ENCODE measurements at places on chromosomes 16 and 17. TPM values are rescaled to one million over a fixed set of nuclear protein-coding genes. Genes with fewer than 3 reads are reported as not detected.

DNA sequence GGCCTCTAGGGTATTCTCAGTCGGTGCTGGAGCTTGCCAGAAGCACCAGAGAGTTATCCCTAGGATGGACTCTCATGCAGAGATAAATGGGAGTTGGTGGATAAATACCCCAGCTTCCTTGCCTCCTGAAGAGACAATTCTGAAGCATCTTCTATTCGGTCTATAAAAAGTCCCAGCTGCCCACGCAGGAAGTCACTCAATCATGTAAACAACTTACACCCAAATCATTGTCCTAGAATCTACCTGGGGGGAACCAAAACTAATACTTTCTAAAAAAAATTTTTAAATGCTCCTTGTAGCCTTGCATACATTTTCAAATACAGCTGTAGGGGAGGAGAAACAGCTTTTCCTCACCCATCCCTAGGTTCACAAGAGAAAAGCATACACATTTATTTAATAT is 66.6 kb upstream of the ELAC2 start:
- H3K4me1 ChIP-seq = no peaks in the 10 kb centered on the region
- H3K27me3 ChIP-seq = no peaks in the 10 kb centered on the region
- no peak for DNase-seq
- H3K36me3 ChIP-seq = no peaks in the 10 kb centered on the region

CHAD gene
- total RNA-seq = 10.0 TPM

GRCh38 chr17:42429726-42430447 is 6.8 kb upstream of the CAVIN1 start:
- no peaks in the 10 kb centered on the region for H3K36me3 ChIP-seq
- no peak overlapping the region for H3K27ac ChIP-seq
- H3K4me1 ChIP-seq = peaks cover 6% of the 10 kb centered on the region
- H3K4me3 ChIP-seq = no peak overlapping the region

NR1D1 gene
- 4.8 TPM for total RNA-seq

DNA sequence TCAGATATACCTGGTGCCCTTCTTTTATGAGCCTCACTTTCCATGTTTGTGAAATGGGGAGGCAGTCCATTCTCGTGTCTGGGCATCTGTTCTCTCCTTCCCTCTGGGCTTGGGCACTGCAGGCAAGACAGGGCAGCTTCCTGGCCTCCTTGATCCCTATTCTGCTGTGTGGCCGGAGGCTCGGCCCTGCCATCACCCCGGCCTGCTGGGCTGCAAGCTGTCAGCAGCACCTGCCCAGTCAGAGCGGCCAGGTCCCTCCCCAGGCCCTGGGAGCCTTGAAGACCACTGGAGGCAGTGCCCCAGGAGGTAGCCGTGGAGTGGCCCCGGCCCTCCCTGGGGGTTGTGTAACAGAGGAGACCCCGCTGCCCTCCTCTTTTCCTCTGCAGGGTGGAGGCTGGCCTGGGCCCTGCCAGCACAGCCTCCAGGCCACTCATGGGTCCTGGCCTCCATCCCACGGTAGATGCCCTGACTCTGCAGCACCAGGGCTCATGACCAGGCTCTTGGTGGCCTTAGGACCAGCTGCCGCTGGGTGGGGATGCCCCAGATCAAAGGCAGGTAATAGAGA is 9.2 kb downstream of the KCNJ12 start:
- H3K4me1 ChIP-seq = no peaks in the 10 kb centered on the region
- DNase-seq = no peak
- H3K36me3 ChIP-seq = no peaks in the 10 kb centered on the region
- no peak overlapping the region for H3K27ac ChIP-seq

- DNase-seq = no peak
- no peak overlapping the region for H3K4me3 ChIP-seq
- no peaks in the 10 kb centered on the region for H3K27me3 ChIP-seq
- peaks cover 15% of the 10 kb centered on the region for H3K4me1 ChIP-seq
These were observed 12.7 kb upstream of the SPNS2 start for GRCh38 chr17:4485676-4486646.

DNA sequence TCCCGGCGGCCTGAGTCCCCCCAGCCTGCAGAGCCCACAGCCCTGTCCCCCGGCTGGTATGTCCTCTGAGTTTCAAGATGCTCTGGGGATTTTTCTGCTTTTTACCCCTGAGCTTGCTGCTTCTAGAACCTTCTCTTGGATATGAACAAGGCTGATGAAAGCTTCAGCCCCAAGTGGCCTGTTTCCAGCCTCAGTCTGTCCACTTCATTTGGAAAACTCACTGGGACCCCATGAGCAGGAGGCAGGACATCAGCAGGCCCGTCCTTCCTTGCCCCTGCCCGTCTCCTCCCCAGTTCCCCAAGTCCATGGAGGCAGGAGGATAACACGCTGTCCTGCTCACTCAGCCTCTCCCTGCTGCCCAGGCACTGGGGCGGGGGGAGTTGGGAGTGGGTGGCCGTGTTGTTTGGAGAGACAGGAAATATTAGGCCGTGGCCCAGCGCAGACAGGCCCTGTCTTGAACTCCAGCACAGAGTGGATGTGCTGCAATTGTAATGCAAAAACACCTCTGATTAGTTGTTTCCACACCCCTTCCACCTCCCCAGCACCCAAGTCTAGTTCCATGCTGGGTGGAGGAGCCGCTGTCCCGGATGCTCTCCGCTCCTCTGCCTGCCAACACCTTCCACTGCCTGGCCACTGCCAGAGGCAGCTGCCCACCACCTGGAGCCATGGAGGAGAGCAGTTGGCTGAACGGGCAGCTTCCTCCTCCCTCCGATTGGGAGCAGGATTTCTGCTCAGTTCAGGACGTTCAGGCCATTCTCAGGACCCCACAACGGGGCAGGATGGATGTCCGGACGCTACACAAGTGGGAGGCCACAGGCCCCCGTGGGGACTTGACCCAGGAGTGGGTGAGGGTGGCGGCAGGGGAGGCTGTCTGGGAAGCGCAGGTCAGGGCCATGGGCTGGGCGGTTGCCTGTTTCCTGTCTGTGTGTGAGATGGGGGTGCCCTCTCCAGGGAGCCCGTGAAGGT is 216.9 kb upstream of the GSE1 start:
- H3K36me3 ChIP-seq = no peaks in the 10 kb centered on the region
- no peak overlapping the region for H3K4me3 ChIP-seq

DNA sequence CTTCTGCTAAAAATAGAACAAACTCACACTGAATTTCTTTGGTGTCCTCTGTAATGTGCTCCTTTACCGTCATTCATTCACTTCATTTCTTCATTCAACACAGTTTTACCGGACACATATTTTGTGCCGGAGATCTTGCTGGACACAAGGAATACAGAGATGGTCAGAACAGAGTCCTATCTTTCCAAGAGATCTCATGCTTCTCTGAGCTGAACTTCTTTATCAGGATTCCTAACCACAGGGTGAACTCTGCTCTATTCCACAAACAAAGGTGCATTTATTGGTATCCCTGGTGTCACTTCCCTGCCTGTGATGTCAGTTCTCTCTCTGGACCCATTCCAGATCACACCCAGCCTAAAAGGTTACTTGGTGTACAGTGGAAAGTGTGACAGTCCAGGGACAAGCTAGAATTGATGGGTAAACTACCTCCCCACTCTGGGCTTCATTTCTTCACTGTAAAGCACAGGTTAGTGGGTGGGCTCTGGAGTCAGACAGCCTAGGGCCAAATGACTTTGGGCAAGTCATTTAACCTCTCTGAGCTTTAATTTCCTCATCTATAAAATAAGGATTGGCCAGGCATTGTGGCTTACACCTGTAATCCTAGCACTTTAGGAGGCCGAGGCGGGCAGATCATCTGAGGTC is 4.2 kb downstream of the IFI35 start:
- DNase-seq = peak; percentile 41
- peak overlapping the region; percentile 42 for H3K27ac ChIP-seq

- H3K4me3 ChIP-seq = no peak overlapping the region
- DNase-seq = peak; percentile 62
- H3K27ac ChIP-seq = no peak overlapping the region
- H3K36me3 ChIP-seq = peaks cover 9% of the 10 kb centered on the region
These were observed 7.8 kb downstream of the NUDT16L1 start for GRCh38 chr16:4700997-4701743.

GRCh38 chr16:12084436-12084835 is 107.9 kb downstream of the SNX29 start:
- H3K4me1 ChIP-seq = no peaks in the 10 kb centered on the region
- H3K4me3 ChIP-seq = no peak overlapping the region
- no peak overlapping the region for H3K27ac ChIP-seq
- H3K36me3 ChIP-seq = no peaks in the 10 kb centered on the region
- no peaks in the 10 kb centered on the region for H3K27me3 ChIP-seq

DNA sequence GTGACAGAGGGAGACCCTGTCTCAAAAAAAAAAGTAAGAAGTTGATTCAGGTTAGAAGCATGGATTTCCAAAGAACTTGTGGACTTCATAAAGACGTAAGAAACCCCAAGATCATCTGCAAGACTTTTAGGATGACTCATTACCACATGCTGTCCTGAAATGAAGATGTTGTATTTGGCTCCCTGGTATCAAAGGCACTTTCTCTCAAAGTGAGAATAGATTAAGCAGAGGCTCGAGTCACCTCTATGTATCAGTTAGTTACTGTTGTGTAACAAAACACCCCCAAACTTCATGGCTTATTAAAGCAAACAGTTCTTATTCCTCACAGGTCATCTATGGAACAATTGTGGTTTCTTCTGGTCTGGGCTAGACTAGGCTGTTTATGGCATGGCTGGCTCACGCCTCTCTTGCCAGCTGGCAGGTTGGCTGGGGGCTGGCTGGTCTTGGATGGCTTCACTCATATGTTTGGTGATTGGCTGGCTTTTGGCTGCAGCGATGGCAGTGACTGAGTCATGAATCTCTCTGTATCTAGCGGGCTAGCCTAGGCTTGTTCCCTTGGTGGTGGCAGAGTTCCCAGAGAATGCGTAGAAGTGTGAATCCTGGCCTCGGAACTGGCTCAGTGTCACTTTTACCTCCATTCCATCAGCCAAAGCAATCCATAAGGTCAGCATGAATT is 60.4 kb upstream of the MSI2 start:
- H3K4me3 ChIP-seq = no peak overlapping the region
- DNase-seq = no peak
- no peaks in the 10 kb centered on the region for H3K4me1 ChIP-seq
- no peaks in the 10 kb centered on the region for H3K27me3 ChIP-seq

- H3K4me1 ChIP-seq = no peaks in the 10 kb centered on the region
- no peaks in the 10 kb centered on the region for H3K27me3 ChIP-seq
- H3K27ac ChIP-seq = no peak overlapping the region
- no peak for DNase-seq
- H3K36me3 ChIP-seq = no peaks in the 10 kb centered on the region
These were observed 34.9 kb downstream of the ARHGAP17 start for GRCh38 chr16:24980077-24980793.

HSF5 gene
- not detected for total RNA-seq

GRCh38 chr17:16492613-16493530 is 879 bp upstream of the LRRC75A start:
- H3K27me3 ChIP-seq = no peaks in the 10 kb centered on the region
- H3K36me3 ChIP-seq = no peaks in the 10 kb centered on the region
- no peak for DNase-seq
- H3K4me3 ChIP-seq = peak overlapping the region; percentile 69
- peaks cover 5% of the 10 kb centered on the region for H3K4me1 ChIP-seq

GRCh38 chr16:3051494-3051893 is 5.1 kb downstream of the MMP25 start:
- DNase-seq = no peak
- no peak overlapping the region for H3K4me3 ChIP-seq
- no peak overlapping the region for H3K27ac ChIP-seq
- peaks cover 2% of the 10 kb centered on the region for H3K4me1 ChIP-seq
- H3K36me3 ChIP-seq = no peaks in the 10 kb centered on the region

DNA sequence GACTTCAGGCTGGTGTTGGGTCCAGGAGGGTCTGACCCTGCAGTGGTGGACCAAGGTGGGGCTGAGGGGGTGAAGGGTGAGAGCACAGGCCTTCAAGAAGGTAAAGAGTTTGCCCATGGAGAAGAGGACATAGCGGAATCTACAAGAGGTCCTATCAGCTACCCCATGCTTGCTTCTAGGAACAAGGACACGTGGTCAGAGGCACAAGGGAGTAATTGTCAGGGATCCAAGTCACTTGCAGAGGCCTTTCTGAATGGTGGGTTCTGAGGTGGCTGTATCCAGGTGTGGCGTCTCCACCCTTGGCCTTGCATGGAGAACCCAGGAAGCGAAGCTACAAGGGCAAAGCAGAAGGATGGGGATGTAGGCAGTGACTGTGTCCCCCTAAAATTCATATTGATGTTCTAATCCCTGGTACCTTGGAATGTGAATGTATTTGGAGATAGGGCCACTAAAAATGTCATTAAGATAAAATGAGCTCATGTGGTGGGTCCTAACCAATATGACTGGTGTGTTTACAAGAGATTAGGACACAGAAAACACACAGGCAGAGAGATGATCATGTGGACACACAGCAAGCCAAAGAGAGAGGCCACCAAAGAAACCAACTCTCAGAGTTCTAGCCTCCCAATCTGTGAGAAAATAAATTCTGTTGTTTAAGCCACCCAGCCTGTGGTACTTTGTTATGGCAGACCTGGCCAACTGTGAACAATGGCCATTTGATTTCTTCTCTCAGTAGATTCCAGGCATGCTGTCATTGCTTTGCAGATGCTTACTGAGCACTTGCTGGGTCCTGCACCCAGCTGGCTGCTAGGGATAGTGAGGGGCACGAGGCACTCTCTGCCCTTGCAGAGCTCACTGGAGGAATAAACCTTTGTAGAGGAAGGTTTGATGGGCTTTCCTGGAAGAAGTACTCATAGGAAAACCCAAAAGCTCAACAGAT is 75.8 kb downstream of the UTP18 start:
- DNase-seq = no peak
- no peak overlapping the region for H3K4me3 ChIP-seq
- no peaks in the 10 kb centered on the region for H3K36me3 ChIP-seq

DRC3 gene
- total RNA-seq = 5.3 TPM

DNA sequence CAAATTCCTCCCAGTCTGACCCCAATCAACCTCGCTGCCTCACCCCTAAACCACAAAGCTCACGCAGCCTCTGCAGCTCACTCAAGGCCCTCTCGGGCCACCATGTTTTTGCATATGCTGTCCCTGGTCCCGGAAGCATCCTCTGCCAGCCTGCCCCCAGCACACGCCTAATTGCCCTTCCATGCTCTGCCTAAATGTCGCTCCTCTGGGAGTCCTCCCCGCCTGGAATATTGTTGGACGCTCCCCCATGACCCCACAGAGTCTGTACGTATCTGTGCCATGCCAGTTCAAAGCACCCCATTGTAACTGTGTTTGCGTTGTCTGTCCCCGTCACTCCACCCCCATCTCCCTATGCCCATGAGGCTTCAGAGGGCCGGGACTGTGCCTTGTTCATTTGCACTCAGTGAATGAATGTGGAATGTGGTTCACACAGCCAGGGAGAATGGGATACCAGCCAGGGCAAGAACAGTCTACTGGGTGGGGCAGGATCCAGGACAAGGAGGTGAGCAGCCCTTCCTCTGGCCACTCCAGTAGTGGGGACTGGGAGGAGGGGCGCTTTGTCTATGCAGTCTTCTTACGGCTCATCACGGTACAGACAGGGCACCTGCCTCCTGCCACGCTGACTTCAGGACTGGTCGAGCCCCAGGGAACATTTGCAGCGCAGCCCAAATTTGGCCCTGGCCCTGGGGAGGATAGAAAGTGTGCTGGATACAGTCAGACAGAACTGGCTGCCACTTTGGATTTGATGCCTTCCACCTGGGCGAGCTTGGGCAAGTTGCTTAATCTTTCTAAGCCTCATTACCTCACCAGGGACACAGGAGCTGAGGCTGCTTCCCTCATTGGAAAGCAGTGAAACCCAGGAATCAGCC is 48.5 kb downstream of the NOS2 start:
- no peaks in the 10 kb centered on the region for H3K36me3 ChIP-seq
- H3K4me3 ChIP-seq = no peak overlapping the region
- no peak overlapping the region for H3K27ac ChIP-seq
- H3K27me3 ChIP-seq = no peaks in the 10 kb centered on the region

Data from pancreas (tissue), 10 donors.